DMS153 (cell line): ENCODE measurements at places on chromosomes 16 and 17.

GRCh38 chr17:78019976-78020716 lies 61.6 kb downstream of the TNRC6C start:
- no peak for DNase-seq

DNA sequence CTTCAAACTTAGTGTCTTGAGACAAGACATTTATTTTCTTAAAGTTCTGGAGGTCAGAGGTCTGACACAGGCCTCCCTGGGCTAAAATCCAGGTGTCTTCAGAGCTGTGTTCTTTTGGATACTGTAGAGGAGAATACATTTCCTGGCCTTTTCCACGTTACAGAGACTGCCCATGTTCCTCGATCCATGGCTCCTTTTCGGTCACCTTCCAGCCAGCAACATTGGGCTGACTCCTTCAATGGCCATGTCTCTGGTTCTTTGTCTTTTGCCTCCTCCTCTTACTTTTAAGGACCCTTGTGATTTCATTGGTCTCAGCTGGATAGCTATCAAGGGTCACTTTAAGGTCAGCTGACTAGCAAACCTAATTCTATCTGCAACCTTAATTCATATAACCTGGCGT lies 212.4 kb downstream of the WWOX start:
- no peak for DNase-seq

GRCh38 chr17:10790491-10791401 lies 13.2 kb downstream of the TMEM238L start:
- no peak for DNase-seq

GRCh38 chr17:1779571-1780131 lies 17.8 kb downstream of the SERPINF1 start:
- no peak for DNase-seq

- DNase-seq, result no peak
Observed at GRCh38 chr16:86059253-86060171, 160.6 kb downstream of the IRF8 start.

DNA sequence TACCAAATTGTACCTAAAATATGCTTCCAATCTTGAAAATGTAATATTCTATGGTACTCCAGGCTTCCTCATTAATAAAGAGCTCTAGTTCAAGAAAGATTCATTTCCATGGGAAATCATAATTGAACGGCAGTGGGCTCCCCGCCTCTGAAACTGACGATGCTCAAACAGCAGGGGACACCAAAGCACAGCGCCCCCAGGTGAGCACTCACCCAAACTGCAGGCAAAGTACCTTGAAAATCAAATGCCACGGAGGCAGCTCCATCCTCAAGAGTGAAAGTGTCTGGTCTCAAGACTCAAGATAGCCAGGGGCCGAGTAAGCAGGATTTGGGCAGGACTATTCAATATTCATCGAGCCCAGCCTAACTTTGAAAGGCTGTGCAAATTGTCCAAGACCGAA lies 217.4 kb upstream of the TNRC6C start:
- no peak for DNase-seq

- peak; percentile 84 for DNase-seq
Observed at GRCh38 chr16:71426069-71426879, 15.6 kb downstream of the TLE7 start.

- peak; percentile 81 for DNase-seq
Observed at GRCh38 chr17:50123649-50124349, 6.2 kb downstream of the SAMD14 start.

- DNase-seq, result no peak
Observed at GRCh38 chr17:78992542-78993212, 13.0 kb upstream of the LGALS3BP start.

- peak; percentile 75 for DNase-seq
Observed at GRCh38 chr16:13333336-13333735, 431.9 kb downstream of the SHISA9 start.

- peak; percentile 66 for DNase-seq
Observed at GRCh38 chr17:79836972-79837887, 2.0 kb downstream of the CBX4 start.
